A172 (cell line): ENCODE measurements at places on chromosomes 12 and 14.

- peak; percentile 0 for DNase-seq
Observed at GRCh38 chr14:29037411-29037810, 270.8 kb downstream of the FOXG1 start.

DNA sequence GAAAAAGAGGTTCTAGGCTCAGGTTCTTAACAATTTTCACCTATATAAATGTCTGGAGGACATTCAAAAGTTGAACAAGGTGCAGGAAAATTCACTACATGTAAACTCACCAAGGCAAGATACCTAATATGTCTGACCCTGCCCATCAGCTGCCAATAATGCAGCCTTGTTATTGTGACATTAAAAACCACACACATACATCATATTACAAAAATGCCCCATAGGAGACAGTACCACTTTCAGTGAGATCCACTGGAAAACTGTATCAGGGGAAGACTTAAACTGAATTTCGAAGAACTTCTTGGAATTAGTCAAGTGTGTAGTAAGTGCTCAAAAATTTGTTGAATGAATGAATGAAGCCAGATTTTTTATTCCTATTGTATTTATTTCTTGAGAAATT, 83.1 kb downstream of the KICS2 start:
- DNase-seq, result no peak

GRCh38 chr12:10094646-10095395, 4.0 kb downstream of the CLEC1A start:
- DNase-seq, result no peak

- no peak for DNase-seq
Observed at GRCh38 chr12:110371408-110372055, 32.0 kb downstream of the ANAPC7 start.

DNA sequence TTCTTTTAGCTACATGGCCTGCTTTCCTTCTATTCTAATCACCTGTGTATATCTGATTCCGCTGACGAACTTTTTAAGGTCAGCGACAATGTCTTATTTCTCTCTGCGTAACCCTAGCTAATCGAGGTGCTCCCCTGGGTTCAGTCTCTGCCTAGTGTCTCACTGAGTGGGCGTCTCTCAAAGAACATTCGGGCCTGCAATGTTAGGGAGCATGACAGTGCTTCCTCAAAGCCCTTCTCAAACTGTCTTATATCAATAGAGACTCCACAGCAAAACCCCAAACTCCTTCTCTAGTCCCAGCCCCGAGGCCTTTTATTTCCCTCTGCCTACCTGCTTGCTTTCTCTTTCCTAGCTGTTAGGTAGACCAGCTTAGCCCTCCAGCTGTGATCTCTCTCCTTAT, 13.7 kb upstream of the RPS6KL1 start:
- no peak for DNase-seq

GRCh38 chr14:22606380-22606779, 8.3 kb downstream of the ABHD4 start:
- no peak for DNase-seq

- DNase-seq, result no peak
Observed at GRCh38 chr14:102949062-102949800, 26.8 kb downstream of the AMN start.

GRCh38 chr14:89719366-89720075, 235.0 kb downstream of the EFCAB11 start:
- DNase-seq, result no peak

DNA sequence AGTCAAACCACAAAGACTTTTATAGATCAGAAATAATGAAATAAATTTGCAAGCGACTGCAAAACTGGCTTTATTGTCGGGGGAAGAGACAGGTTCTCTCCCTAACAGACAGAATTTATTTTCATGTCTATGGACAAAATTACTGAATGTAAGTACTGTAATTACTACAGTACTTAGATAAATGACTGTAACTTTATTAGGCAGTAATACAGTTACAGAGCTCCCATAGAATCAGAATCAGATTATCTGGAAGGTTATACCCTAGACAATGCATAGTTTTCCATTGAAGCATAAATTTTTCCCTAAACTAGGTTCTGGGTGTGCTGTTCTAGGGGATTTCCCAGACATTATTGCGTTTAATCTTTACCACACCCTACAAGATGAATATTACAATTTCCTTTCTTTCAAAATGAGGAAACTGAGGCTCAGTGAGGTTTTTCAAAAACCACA, 114.2 kb downstream of the C12orf75 start:
- DNase-seq, result peak; percentile 47

DNA sequence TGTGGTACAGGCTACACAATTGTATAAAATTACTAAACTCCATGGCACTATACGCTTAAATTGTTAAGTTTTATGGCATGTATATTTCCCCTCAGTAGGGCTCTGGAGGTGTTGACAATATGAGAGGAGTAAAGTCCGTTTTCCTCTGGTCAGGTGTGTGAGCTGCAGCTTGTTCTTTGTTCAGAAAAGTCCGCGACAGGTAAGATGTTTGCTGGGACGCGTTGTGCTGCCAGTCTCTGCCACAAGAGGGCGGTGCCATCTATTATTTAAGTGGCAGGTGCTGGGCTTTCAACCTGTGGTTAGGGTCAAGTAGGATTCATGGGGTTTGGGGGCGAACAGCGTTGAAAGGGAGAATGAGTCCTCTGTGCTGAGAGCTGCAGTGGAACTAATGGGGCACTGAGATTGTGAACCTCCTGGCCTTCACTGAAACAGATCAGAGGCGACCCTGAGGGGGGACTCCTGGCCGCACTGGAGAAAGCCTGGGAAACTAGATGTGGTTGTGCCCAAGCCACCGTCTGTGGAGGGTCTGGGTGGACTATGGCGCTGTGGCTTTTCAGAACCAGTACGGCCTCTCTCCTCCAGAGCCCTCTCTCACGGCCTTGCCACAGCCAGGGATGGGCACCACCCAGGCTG, 179.0 kb downstream of the SLC15A4 start:
- DNase-seq, result no peak

- DNase-seq, result no peak
Observed at GRCh38 chr14:91008759-91009409, 51.6 kb downstream of the RPS6KA5 start.
